ENCODE measurements at places on chromosomes 16 and 17. TPM values are rescaled to one million over a fixed set of nuclear protein-coding genes. Genes with fewer than 3 reads are reported as not detected.

DNA sequence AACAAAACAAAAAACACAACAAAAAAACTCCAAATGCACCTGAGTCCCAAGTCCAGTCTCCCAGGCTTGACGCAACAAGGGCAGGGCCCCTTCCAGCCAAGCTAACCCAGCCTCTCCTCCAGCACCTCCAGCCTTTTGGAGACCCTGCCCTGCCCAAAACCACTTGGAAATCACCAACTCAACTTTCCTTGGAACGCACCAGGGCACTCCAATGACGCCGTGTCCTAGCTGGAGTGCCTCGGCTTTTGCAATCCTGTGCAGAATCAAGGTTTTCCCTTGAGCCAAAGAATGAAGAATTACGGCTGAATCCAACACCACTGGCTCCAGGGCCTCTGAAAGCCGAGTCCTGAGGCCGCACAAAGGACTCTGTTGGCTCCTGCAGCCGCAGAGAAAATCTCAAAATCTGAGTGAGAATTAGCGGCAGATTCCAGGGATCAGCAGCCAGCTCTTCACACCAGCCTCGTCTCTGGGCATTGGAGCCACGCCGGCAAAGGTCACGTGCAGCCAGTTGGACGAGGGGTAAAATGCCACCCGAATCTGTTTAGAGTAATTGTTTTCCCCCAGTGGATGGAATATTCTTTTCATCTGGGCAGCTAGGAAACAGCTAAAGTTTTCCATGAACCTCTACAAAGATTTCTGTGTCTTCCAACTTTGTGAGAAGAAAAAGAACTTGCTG is 9.7 kb upstream of the BAIAP2 start:
- DNase-seq = no peak

- DNase-seq = no peak
Observed at GRCh38 chr17:77749989-77750388, 208.5 kb upstream of the TNRC6C start.

GRCh38 chr16:7423434-7424044 is 90.9 kb downstream of the RBFOX1 start:
- no peak for DNase-seq

GRCh38 chr17:55641676-55642081 is 81.0 kb downstream of the TMEM100 start:
- DNase-seq = peak; percentile 62

MEOX1 gene
- not detected for total RNA-seq
